ENCODE measurements at places on chromosomes 5 and 9.
A peak's percentile ranks its signal among the peaks of the same experiment; 100 is the strongest.

GRCh38 chr5:84148651-84149050 lies 236.0 kb downstream of the EDIL3 start:
- DNase-seq = no peak

GRCh38 chr5:135127439-135128240 lies 93.6 kb upstream of the PITX1 start:
- no peak for DNase-seq

DNA sequence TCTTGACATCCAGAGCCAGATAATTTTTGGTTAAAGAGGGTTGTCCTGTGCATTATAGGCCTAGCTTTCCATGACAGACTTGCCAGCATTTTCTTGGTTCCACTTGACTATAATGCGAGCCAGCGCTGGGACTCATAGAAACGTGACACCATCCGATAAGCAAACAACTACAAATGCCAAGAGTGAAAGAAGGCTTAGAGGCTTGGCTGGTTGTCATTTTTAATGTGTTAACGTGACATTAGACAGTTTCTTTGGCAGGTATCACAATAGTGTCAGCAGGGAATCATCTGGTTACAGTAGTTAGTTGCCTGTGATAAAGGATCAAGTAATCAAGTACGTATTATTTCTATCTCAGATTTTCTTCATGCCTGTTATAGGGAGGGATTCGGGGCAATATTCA lies 20.0 kb upstream of the LIFR start:
- DNase-seq = peak; percentile 57

DNA sequence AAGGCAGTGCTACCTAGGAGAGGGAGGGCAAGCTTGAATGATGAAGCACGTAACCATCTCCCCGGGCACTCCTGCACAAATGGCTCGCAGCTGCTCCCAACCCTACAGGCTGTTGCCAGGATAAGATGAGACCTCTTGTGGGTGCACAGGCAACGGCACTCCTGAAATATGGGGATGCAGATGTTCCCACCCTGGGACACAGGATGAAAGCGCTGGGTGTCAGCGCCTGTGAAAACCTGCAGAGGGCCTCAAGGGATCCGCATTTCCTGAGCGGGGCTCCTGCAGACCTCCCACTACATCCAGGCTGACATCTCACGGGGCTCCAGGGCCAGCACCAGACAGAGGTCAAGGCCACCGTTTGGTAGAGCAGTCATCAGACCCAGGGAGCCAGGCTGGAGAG lies 60.7 kb downstream of the SMIM23 start:
- DNase-seq = no peak

DNA sequence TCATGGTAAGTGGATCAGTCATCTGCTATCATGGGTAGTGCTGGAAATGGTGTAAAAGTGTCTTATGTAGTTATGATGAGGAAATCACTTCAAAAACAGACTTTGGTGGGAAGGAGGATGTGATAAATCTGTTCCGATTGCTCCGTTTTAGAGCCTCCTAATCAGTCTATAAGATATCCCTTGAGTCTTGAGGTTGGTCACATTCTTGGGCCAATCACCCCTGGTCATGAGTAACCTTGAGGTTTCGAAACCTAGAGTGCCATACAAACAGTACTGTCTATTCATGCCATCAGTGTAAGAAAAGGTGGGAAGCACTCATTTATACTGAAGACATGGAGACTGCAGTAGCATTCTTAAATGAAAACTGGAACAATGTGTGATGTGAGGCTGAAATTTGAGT lies 45.8 kb downstream of the LRRTM2 start:
- no peak for DNase-seq

- DNase-seq = no peak
Observed at GRCh38 chr5:142176255-142176654, 67.7 kb downstream of the NDFIP1 start.

GRCh38 chr5:60463179-60463868 lies 236.6 kb downstream of the DEPDC1B start:
- DNase-seq = no peak

GRCh38 chr5:14082973-14083372 lies 60.2 kb upstream of the TRIO start:
- DNase-seq = no peak

- no peak for DNase-seq
Observed at GRCh38 chr9:17611917-17612316, 33.1 kb downstream of the SH3GL2 start.

DNA sequence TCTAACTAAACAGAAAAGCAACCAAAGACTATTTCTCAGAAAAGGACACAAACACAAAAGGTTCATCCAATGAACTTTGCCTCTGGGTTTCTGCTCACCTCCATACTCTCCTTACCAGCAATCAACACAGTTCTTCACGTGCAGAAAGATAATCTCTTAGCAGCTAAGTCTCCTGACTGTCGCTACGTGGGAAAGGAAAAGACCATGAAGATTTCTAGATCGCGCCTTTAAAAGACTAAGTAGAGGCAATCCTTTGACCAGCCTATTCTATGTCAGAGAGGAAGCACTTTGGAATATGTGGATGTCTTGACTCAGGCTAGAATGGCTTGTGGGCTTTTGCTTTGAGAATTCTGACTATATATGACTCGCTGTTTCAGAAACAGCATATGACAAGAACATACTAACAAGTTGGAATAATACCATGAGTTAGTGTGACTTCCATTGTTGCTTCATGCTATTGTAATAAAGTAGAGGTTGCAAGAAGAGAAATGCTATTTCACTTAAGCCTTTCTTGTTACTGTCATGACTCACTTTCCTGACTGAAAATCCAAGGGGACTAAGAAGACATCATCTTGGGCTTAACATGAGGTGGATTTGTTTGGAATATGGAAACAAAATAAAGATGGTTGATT lies 339.5 kb upstream of the RFX3 start:
- no peak for DNase-seq

DNA sequence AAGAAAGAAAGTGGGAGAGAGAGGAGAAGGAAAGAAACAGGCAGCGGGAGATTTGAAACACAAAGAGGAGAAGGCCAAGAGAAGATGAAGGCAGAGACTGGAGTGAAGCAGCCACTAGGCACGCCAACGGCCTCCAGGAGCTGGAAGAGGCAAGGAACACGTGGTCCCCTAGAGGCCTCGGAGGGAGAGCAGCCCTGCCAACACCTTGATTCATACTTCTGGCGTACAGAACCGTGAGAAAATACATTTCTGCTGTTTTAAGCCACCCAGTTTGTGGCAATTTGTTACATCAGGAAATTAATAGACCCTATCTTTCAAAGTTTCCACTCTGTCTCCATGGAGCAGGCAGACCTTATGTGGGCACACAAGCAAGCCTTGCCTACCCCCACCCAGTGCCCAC lies 133.4 kb downstream of the ACTL7B start:
- no peak for DNase-seq

DNA sequence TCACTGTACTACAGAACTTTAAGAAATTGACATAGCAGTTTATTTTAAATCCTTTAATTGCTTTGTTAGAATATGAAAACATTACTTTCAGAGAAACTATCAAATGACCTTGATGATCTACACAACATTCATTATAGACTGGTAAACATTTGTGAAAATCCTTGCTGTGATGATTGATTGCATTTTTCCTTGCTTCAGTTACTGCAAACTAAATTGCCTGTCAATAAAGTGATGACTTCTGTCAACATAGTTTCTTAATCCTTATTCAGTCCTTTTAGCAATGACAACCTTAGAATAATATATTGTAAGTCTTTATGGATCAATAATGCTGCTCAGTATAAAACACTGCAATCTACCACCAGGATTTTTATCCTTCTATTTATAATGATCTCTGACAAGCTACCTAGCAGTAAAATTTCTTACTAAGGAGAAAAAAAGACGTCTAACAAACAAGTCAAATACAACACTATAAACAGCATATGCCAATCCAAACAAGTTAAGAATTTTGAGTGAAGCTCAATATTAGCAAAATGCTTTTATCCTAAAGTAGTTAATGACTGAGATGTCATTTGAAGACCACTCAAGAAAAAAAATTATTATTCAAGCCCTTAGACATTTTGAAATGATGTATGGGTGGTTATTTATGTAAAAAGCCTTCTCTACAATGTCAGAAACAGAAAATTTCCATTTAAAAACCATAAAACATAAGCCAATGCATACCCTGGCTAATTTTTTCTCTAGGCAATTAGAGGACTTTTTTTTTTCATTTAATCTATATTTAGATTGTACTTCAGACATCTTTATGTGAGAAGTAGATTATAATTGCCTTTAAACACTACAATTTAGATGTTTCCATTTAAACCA lies 105.5 kb downstream of the FBXL17 start:
- no peak for DNase-seq
